ENCODE measurements at places on chromosomes 1 and 21. TPM values are rescaled to one million over a fixed set of nuclear protein-coding genes. Genes with fewer than 3 reads are reported as not detected.
A peak's percentile ranks its signal among the peaks of the same experiment; 100 is the strongest.

DNA sequence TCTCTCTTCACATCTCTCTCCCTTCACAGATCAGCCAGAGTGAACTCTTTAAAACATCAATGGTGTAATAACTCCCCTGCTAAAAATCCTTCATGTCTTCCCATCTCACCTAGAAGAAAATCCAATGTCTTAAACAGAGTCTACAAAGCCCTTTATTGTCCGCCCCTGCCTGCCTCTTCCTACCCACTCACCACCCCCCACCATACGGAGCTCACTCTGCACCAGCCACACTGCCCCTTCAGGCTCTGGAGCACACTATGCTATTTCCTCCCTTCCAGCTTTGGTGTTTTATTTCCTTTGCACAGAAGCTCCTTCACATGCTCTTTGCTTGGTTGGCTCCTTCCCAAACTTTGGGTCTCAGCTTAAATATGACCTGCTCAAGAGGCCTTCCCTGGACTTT lies 10.2 kb downstream of the CAMK1G start:
- DNase-seq = no peak

GRCh38 chr1:169869426-169869825 lies 24.3 kb downstream of the SCYL3 start:
- DNase-seq = no peak

DNA sequence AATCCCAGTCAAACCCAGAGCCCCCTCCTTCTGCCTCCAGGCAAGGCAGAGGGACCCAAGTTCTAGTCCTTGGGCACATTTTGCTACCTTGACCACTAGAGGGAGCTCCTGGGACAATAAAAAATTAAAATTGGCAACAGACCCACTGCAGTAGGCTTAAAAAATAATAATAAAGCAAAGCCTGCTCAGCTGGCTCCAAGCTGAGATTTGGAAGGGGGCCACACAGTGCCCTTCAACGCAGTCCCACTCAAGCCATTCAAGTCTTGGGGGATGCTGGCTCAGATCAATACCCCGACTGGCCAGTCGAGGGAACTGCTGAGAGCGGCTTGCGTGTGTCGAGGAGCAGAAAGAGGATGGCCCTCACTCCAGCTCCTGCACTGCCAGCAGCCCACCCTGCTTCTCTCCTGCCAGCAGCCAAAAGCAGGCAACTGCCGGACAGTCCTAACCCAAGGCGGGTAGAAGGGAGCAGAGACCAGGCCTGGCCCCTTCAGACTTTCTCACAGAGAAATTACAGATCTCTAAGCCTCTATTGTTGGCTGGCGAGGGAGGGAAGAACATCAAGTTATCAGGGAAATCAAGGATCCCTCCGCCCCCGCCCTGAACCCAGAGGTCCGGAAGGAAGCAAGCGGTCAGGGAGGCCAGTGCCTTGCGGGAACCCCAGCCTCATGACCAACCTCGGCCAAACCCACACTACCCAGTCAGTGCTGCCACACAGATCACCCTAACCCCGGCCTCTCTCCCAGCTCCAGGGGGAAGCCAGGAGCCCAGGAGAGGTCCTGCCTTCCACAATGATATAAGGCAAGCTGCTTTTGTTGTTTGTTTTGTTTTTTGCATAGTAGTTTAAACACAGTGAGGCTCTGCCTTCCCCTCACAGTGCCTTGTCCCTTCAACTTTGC lies 4.9 kb upstream of the ALDH4A1 start:
- peak; percentile 77 for DNase-seq

GRCh38 chr1:175314300-175314699 lies 121.7 kb upstream of the KIAA0040 start:
- DNase-seq = no peak

DNA sequence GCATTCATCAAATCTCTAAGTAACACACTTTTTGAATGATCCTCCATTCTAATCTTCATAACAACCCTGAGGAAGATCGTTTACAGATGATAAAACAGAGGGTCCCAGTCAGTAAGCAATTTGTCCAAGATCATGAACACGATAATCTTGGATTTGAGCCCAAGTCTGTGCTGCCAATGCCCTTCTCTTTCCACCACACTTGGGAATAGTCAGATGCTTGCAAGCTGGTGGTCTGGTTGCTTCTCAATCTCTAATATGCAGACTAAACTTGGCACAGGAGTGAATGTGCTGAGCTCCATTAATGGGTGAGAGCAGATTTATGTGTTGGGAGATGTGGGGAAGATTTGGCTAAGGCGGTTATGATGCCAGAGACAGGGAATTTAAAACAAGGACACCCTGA lies 430.6 kb upstream of the DAB1 start:
- no peak for DNase-seq

- DNase-seq = no peak
Measured at GRCh38 chr1:5779608-5780323, 212.5 kb downstream of the NPHP4 start.

DNA sequence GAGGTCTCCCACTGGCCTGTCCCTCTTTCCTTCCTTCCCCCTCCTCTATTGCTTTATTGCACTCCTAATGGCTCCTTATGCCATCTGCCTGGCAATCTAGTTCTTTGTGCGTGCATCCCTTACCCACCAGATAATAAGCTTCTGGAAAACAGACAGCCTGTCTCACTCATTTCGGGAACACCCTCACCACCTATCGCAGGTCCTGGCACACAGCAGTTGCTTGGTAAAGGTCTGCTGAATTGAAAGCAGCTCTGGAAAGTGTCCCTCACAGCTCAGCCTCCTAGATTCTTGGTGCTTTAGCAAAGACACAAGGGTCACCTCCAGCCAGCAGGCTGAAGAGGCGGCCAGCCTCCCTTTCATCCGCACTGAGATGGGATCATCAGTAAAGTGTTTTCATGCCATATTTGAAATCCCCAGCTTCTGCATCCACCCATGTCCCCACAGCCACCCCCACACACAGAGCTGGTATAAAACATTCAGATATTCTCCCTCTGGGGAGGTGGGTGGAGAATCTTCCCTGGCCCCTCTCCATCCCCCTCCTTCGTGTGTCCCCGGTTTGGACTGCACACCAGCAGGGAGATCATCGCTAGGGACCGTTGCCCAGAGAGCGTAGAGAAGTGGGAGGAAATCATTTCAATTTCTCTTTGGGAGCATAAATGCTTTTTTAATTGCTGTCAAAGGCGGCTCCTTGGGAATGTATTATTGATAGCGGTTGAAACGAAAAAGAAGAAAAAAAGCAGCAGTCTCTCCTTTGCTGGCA lies 29.1 kb upstream of the ATP2B4 start:
- DNase-seq = peak; percentile 53

- DNase-seq = no peak
Measured at GRCh38 chr21:23017989-23018388, 2019.8 kb downstream of the NCAM2 start.

- no peak for DNase-seq
Measured at GRCh38 chr1:12039164-12039525, 19.8 kb downstream of the MIIP start.

DNA sequence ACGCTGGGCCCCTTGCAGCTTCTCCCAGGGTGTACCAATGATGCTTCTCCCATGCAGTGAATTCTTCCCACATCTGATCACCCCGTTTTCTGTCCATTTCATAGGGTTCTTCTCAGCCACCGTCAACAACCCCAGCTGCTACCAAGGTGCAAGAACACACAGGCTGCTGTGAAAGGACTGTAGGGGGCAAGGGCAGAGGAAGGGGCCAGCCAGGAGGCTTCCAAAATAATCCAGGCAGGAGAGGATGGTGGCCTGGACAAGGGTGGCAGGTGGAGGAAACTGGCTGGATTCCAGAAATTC lies 113.3 kb upstream of the WNT4 start:
- DNase-seq = no peak

- DNase-seq = no peak
Measured at GRCh38 chr1:183004141-183004540, 19.1 kb upstream of the LAMC1 start.

DNA sequence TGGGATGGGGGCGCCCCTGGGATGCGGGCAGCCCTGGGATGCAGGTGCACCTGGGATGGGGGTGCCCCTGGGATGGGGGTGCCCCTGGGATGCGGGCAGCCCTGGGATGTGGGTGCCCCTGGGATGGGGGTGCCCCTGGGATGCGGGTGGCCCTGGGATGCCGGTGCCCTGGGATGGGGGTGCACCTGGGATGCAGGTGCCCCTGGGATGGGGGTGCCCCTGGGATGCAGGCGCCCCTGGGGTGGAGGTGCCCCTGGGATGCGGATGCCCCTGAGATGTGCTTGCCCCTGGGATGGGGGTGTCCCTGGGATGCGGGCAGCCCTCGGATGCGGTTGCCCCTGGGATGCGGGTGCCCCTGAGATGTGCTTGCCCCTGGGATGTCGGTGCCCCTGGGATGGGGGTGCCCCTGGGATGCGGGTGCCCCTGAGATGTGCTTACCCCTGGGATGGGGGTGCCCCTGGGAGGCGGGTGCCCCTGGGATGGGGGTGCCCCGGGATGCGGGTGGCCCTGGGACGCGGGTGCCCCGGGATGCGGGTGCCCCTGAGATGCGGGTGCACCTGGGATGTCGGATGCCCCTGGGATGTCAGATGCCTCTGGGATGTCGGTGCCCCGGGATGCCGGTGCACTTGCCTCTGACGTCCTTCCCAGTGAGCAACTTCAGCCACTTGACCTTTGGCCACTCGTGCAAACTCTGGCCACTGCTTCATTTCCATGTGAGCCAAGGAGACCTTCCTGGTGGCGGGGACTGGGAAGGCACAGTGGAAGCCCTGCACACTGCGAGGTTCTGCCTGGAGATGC lies 37.3 kb upstream of the SLC19A1 start:
- no peak for DNase-seq

DNA sequence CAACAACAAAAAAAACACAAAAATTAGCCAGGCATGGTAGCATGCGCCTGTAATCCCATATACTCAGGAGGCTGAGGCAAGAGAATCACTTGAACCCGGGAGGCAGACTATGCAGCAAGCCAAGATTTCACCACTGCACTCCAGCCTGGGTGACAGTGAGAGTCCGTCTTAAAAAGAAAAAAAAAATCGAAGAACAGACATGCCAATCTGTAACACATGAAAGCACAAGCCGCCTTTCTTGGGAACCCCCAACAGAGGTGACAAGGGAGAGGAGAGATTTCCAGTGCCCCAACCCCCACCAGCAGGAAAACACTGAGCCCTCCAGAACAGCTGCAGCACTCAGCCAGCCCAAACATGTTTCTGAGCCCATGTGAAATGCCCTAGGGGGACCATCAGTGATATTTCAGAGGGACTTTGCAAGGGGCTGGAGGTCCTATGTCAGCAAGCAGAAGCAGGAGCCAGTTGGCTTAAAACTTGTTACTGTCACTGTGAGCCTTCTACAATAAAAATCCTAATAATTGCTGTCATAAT lies 14.2 kb upstream of the EFNA1 start:
- no peak for DNase-seq

- peak; percentile 31 for DNase-seq
Measured at GRCh38 chr1:63968663-63969440, 195.0 kb downstream of the ROR1 start.

DNA sequence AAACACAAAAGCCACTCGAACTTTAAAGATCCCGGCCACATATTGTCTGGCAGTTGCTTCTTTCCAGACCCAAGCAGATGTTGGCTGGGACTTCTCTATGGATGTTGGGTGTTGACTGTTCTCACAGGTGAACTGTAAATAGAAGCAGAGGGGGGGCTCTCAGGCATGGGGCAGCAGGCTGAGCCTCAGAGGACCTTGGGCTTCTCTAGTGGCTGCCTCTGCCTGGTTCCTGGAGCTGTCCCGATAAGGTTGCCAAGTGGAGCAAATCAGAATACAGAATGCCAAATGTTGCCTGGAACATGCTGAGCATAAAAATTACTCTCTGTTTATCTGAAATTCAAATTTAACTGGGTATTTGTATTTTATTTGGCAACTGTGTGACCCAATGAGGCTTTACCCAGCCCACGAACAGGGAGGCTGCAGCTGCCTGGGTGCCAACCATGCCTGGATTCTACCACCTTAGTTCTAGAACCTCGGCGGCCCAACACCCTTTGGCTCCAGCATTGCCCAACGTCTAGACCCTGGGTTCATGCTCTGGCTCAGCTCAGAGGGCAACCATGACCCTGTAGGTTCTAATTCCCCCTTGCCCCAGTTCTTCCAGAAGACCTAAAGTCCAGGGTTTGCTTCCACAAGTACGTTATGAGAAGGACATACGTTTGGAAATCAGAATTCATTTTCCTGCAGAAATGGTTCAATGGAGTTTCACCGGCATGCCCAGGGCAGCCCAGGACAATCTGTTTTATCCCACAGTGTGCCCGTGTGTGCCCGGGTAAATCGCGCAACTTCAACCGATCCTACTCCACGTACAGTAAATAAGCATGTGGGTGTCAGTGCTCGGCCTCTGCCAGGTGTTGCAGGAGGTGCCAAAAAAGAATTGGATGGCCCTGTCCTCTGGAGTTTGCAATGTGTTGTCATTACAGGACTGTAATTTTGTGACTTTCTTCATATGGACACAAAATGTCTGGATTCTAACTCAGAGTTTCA lies 5.4 kb upstream of the SLC45A1 start:
- DNase-seq = no peak

GRCh38 chr1:206727981-206728696 lies 42.4 kb upstream of the IL19 start:
- DNase-seq = no peak

GRCh38 chr1:155499263-155499662 lies 63.3 kb downstream of the ASH1L start:
- no peak for DNase-seq

DNA sequence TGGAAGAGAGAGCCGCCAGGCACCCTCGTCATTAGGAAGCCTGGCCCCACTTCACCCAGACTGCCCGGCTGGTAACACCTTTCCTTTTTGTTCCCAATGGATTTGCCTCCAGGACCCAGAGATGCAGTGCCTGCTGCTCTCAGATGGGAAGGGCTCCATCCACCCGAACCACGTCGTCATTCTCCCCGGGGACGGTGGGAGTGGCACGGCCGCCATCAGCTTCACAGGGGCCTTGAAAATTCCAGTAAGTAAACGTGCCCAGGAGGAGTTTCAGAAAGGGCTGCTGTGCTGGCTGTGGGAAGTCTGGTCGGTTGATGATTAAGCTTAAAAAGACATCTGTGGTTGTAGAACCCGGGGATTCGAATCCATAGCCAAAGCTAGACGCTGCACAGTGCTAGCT lies 45.2 kb downstream of the SLC37A1 start:
- DNase-seq = peak; percentile 9

DNA sequence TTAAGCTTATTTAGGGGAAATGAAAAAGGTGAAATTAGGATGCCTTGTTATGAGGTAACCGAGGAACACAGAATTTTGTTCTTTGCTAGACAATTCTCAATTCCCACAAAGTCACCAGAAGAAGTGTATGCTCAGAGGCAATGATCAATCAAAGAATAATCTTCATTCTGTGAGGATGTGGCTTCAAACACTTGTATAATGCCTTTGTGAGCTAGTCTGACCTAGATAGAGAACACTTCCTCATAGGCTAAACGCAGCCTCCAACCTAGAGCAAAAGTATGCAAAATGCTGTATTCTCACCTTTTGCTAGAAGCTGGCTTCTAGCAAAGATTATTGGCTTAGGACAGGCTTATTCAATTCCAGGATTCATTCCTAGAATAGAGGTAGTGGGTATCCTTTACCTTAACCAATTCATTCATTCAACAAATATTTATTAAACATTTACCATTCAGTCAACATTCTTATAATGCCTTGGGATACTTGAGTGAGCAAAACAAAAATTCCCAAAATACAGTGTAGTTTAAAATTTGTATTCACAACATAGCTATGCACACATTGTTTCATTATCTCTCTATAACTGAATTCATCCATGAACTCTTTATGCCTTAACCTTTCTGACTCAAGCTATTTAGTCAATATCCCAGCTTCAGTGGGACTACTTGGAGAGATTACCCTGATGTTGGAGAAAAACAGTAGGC lies 530.2 kb downstream of the PTPRC start:
- no peak for DNase-seq

Gene DDOST
- 143 TPM for total RNA-seq

Gene KLF17
- total RNA-seq = not detected

Gene LIN9
- 4.1 TPM for total RNA-seq

Gene TMOD4
- not detected for total RNA-seq

Gene STIL
- 1.4 TPM for total RNA-seq

Gene CSDE1
- total RNA-seq = 652 TPM

Measured in left cardiac atrium (tissue), 4 donors.